T-cell (primary cell): ENCODE measurements at places on chromosomes 7 and 10.

DNA sequence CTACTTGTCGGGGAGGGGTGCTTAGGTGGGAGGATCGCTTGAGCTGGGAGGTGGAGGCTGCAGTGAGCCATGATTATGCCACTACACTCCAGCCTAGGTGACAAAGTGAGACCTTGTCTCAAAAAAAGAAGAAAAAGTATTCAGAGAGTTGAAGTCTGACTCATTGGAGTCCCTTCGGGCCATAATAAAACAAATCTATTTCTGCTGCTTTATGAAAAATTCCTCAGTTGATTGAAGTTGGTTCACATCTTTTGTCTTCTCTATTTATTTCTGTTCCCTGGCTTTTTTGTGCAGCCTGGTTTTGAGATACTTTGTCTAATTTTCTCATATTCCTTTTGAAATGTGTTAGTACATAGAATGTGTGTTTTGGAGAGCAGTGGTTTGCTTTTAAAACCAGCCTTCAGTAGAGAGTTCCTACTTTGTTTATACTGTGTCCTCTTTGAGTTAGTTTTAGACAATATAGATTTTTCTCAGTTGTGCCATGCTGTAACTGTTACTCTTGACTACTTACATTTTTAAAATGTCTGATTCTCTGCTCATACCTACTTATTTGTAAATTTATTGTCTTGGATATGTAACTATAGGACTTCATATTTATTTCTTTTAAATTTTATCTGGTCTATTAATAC is 36.7 kb downstream of the LUC7L2 start:
- no peak for DNase-seq

GRCh38 chr10:12484941-12485805 is 135.8 kb downstream of the CAMK1D start:
- DNase-seq: peak; percentile 37

DNA sequence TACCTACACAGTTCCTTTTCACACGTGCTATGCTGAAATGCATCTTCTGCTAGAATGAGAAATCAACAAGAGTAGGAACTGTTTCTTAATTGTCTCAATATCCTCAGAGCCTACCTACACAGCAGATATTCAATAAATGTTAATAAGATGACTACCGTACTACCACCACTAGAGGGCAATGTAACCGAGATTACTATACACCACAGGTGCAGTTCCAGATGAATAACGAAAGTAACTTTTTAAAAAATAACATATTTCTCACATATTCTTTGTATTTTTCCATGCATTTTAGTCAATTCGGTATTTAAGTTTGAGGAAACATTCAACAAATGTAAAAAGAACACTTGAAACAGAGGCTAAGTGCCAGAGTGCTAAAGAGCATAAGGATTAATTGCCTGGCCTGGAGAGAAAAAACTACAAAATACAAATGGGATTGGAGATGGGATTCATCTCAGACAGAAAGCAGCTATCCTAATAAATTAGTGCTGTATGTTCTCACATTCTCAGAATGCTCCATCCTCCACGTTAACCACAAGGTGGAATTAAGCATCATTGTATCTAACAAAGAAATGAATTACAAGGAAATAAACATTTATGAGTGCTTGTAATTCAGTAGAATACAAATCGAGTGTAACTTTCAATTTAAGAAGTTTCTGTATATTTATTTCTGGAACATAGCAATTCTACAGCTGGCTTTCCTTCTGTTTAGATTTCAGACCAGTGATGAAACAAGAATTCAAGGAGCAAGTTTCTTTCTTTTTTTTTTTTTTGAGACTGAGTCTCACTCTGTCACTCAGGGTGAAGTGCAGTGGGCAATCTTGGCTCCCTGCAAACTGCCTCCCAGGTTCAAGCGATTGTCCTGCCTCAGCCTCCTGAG is 20.3 kb upstream of the HECTD2 start:
- DNase-seq: no peak

- no peak for DNase-seq
Measured at GRCh38 chr7:209906-210305, 17.5 kb downstream of the FAM20C start.

- DNase-seq: no peak
Measured at GRCh38 chr10:126841341-126841895, 63.8 kb upstream of the DOCK1 start.

DNA sequence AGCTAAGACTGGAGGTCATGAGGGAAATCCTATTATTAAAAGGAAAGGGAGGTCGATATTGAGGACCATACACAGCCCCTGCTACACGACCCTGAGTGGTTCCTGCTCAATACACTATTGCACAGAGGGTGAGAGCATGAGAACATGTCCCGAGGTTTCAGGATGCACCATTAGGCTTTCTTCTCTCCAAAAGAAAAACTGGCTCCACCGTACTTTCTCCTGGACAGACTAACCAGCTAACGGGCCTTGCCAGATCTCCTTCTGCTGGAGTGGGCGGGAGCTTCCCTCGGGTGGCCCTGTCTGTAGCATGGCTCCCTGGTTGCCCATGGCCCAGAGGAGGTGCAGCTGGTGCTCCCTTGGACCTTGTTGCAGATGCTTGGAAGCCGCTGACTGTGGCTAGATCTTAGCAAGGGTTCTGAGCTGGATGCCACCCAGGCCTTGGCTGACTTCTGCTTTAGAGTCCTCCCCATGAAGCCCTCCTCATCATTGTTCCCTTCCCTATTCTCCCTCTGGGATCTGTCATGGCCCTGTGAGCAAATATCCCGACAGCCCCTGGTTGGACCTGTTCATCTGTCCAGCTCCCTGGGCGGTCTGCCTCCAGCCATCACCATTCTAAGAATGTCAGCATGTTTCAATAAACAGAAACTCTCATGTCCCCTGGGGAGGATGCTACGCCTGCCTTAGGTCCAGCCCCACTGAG is 52.9 kb upstream of the SHH start:
- DNase-seq: peak; percentile 17

DNA sequence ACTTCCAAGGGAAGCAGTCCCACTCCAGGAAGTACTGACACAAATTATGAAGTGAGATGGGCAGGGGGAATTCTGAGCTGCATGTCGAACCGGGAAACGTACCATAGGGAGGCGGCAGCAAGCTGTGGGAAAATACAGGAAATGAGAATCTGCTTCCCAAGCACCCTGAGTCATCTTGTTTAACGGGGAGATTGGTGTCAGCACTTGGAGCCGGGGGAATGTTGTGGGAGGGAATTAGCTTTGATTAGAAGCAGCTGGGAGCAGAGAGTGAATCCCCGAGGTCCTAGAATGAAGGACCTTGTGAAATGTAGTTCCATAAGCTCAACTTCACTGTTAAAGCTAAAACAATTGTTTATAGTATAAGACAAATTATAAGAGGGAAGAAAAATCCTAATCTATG is 141.4 kb upstream of the PRKCQ start:
- no peak for DNase-seq
